GM23248 (cell line): ENCODE measurements at places on chromosomes 3 and 15.
A peak's percentile ranks its signal among the peaks of the same experiment; 100 is the strongest.

GRCh38 chr3:117630885-117631284 is 921.3 kb downstream of the TUSC7 start:
- DNase-seq, result no peak

DNA sequence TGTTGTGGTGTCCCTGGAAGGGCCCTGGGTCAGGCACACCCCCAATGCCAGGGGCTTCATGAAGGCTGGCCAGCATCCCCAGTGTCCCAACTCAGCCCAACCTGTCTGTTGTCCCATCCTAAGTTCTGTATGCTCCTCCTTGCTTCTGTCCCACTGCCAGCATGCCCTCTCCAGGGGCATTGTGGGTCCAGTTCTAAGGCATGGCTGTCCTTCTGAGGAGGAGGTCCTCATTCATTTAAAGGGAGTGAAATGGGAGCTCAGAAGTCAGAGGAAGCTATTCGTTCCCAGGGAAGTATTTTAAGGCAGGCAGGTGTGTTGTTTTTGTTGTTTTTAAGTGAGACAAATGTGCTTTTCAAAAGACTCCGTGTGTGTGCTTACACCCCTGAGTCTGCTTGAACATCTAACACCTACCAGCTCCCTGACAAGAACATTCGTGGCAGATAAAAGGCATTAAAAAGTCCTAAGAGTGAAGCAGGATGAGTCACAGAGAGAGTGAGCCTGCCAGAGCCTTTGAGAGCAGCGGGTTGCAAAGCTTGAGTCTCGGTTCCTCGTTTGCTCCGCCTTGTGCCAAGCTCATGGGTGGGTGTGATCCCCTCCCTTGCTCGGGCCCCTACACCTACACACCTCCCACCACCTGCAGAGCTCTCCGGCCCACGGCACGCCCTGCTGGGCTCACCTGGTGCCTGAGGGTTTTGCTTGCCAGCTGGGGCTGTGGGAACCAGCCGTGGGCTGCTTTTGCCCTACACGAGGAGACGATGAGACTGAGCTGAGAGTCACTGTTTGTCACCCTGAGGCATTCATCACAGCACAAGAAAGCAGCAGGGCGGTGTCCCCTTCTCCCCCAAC is 183.4 kb upstream of the TOPAZ1 start:
- peak; percentile 87 for DNase-seq

- DNase-seq, result peak; percentile 16
These were observed 1030.8 kb upstream of the CFAP20DC start for GRCh38 chr3:60080648-60081047.

- DNase-seq, result peak; percentile 23
These were observed 46.4 kb downstream of the DNASE1L3 start for GRCh38 chr3:58164199-58164879.

DNA sequence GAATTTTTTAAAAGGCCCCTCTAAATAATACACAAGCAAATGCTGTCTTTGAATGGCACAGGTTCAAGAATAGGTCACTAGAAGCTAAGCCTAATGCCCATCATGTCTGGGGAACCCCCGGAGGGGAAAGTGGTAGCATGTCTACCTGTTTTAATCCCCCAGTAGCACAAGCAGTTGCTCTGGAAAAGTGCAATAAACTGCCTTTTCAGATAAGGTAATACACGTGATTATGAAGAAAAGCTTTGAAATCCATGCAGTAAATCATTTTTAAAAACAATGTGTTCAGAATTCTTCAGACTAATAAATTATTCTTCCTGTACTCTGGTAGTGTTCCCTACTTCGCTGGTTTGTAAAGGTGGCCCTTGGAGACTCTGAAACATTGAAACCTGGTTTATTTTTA is 922.2 kb downstream of the ROBO1 start:
- DNase-seq, result no peak

DNA sequence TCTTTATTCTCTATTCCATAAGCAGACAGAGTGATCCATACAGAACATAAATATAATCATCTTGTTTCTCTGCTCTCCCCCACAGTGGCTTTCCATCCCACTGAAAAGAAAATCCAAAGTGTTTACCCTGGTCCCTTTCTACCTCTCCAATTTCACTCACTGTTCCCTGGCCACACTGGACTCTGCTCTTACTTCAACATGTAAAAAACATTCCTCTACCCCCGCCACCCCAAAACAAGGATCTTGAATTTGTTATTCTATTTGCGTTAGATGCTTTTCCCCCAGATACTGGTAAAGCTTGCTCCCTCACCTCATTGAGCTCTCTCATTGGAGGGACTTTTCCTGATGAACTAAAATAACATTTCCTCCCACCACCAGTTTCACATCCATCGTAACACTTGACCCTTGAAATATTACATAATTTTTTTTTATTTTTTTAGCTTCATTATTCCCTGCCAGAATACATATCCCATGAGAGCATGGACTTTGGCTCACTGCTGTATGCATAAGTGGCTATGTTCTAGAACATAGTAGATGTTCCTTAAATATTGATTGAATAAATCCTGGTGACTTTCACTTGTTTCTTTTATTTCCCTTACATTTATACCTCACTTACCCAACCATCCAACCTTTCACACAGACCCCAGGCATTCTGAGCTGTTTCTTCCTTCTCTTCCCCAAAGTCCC is 162.7 kb upstream of the MEIS2 start:
- DNase-seq, result no peak
